Stimulated activated CD8-positive, alpha-beta memory T cell treated with anti-CD3 and anti-CD28 coated beads, Interleukin-2, amount 100 ng/mL, for 48 hours (primary cell): ENCODE measurements at places on chromosomes 3 and 15.

GRCh38 chr15:40100947-40101905 lies 7.5 kb downstream of the BMF start:
- DNase-seq, result no peak

DNA sequence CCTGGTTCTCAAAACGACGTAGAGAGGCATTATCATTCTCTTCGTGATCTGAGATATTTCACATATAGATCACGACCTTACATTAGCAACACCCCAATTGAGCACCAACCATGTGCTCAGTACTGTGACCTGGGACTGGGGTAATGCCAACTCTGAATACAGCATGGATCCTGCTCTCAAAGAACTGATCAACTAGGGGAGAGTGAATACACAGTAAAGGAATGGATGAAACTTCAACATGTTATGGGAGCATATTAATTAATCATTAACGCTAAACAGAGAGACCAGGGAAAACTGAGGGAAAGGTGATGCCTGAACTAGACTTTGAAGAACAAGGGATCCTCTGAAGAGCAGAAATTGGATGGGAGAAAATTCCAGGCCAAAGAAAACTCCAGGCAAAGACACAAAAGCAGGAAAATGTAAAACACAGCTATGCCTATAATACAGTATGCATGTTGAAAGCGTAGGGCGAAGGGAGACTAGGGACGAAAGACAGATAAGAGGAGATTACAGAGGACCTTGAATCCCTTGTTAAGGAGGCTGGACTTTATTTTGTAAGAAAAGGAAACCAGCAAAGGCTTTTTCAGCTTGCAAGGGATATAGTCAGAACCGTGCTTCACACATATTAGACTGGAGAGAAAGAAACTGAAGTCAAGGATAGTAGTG lies 105.7 kb downstream of the ANO10 start:
- no peak for DNase-seq

GRCh38 chr3:185737020-185737419 lies 87.8 kb downstream of the IGF2BP2 start:
- DNase-seq, result no peak

DNA sequence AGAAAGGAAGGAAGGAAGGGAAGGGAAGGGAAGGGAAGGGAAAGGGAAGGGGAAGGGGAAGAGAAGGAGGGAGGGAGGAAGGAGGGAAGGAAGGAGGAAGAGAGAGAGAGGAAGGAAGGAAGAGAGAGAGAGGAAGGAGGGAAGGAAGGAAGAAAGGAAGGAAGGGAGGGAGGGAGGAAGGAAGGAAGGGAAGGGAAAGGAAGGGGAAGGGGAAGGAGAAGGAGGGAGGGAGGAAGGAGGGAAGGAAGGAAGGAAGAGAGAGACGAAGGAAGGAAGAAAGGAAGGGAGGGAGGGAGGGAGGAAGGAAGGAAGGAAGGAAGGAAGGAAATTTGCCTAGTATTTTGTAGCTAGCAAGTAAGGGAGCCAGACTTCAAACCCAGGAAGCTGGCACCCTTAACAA lies 583.9 kb downstream of the RBMS3 start:
- no peak for DNase-seq

DNA sequence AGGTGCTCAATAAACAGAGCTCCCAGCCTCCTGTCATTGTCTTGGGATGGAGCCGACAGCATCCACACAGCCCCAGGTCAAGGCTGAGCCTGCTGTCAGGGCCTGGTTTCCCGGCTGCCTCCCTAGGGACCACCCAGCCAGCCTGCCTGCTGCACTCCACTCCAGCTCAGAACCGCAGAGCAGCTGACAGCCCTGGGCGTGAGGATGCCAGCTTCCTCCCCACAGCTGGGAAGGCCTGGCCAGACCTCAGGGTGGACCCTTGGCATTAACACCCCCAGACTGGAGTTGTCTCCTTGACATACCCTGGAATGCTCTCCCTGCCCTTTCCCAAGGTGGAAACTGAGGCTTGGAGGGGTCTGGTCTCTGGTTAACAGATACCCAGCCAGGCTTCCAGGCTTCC lies 112.0 kb downstream of the WNT7A start:
- no peak for DNase-seq
